ENCODE measurements at places on chromosomes 11 and 22.

GRCh38 chr11:43936076-43936475, 6.4 kb upstream of the C11orf96 start:
- DNase-seq: no peak

GRCh38 chr11:61647529-61647928, 32.7 kb upstream of the DAGLA start:
- no peak for DNase-seq

DNA sequence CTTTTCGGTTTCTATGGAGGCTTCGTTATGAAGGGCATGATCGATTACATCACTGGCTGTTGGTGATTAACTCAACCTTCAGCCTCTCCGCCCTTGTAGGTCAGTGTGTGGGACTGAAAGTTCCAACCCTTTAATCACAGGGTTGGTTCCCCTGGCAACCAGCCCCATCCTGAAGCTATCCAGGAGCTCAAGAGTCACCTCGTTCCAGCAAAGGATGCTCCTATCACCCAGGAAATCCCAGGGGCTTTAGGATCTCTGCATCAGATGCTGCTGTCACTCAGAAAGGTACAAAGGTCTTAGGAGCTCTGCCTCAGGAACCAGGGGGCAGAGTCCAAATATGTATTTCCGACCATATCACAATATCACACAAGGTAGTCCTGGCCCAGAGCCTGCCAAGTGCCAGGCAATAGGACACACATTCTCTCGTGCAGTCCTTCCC, 123.5 kb upstream of the PARVA start:
- no peak for DNase-seq

GRCh38 chr22:25077964-25078363, 121.7 kb upstream of the CRYBB3 start:
- DNase-seq: no peak

GRCh38 chr11:9738116-9738515, 74.2 kb downstream of the SWAP70 start:
- DNase-seq: no peak

- no peak for DNase-seq
These were observed 6.7 kb downstream of the SYNGR1 start for GRCh38 chr22:39356464-39356863.

GRCh38 chr11:8932564-8933180, at the start of gene C11orf16:
TSS of gene C11orf16 (minus strand) at chr11:8932947. CDS start at chr11:8932308, 639 bp downstream.
- DNase-seq: no peak

GRCh38 chr11:855796-856195, 13.1 kb downstream of the TSPAN4 start:
- no peak for DNase-seq

GRCh38 chr11:34936945-34937629, 20.7 kb downstream of the PDHX start:
- no peak for DNase-seq

DNA sequence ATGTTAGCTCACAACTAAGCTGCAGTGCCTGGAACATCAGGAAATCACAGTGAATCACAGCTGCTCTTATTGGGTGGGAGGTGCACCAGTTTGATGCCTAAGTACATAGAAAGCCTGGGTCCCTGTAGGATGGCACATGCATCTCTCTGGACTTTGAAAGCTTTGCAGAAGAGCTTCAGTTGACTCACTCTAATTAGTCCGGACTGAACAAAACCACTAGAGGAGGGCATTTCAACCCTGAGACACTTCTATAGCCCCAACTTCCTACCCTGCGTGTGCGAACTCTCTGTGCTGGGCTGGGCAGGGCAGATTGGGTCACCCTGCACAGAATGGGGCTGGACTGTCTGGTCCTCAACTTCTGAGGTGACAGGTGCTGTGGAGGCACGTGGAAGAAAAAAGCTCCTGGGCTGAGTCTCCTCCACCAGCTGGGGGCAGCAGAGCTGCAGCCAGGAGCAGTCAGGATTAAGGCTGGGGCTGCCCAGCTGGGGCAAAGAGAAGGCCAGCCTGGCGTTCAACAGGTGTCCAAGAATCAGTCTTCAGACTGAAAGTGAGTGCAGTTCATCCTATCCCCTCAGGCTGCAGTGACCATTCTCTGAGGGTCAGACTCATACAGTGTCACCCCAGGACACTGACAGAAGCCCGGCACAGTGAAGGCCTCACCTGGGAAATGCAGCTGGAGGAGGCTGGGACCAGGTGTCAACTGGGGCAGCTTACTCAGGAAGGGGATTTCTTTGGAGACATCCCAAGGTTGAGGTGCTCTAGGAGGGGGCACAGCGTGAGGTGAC, 22.1 kb downstream of the GGTLC2 start:
- DNase-seq: no peak

- no peak for DNase-seq
These were observed 4.9 kb downstream of the CRYAB start for GRCh38 chr11:111906680-111907079.

- DNase-seq: no peak
These were observed 24.0 kb upstream of the LMO1 start for GRCh38 chr11:8287703-8288102.

DNA sequence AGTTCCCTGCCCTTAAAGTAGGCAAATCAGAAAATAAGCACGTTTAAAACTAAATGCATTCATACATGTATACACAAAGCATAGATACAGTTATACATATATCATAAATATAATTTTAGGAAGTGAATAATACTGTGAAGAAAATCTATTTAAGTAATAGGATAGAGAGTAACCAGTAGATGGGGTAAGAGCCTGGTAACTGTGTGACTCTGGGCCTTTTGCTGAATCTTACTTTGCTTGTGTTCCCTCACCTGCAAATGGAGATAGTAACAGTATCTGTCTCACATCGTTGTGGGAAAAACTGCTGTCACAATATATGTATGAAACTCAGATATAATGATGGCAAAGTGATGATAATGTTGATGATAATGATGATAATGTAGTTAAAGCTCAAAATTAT, 29.9 kb downstream of the MS4A2 start:
- no peak for DNase-seq

- DNase-seq: no peak
These were observed 5.7 kb downstream of the EIF3L start for GRCh38 chr22:37854946-37855345.

GRCh38 chr11:18632841-18633240, 1.3 kb downstream of the SPTY2D1 start:
- DNase-seq: no peak

GRCh38 chr11:65655570-65656332, 7.0 kb downstream of the RELA start:
- DNase-seq: no peak

DNA sequence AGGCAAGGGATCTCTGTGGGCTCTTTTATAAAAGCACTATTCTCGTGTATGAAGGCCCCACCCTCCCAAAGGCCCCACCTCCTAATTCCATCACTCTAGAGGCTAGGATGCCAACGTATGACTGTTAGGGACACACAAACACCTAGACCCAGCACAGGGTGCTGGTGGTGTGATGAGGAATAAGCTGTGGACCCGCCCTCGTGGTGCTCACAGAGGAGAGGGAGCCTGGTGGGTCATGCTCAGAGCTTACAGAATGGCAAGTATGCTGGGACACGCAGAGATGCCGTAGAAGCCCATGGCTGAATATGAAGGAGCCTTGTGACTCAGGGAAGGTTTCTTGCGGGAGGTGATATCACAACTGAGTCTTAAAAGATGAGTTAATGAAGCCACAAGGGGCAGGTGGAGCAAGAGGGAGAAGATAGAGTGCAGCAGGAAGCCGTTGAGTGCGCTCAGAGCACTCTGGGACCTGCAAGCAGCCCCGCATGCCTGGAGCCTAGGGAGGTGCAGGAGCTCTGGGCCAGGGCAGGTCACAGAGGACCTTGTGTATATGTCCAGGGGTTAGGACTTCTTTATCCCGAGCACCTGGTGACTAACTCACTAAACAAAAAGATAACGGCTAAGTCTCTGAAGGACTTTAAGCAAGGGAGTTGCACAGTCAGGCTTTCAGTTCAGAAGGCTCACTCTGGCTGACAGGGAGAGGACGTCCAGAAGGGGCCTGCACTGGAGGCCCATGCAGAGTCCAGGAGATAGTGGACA, 160.9 kb downstream of the TRIM29 start:
- DNase-seq: no peak

DNA sequence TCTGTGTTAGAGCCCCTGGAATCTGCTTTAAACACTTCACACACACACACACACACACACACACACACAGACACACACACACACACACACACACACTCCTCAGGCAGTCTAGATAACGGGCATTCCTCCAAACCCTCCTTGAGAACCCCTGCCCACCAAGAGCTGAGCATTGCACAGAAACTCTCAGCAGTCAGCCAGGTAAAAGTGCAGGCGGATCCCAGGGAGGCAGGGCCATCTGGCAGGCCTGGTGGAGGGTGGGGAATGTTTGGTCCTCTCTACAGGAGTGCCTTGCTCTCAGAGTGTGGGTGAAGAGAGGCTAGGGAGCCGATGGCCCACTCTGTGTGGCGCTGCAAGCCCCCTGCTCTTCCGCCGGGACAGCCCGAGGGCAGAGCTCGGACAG, 190.2 kb downstream of the BUD13 start:
- DNase-seq: no peak
